ENCODE measurements at places on chromosomes 1 and 21.
A peak's percentile ranks its signal among the peaks of the same experiment; 100 is the strongest.

GRCh38 chr1:58047265-58047858, 499.2 kb downstream of the OMA1 start:
- peak; percentile 34 for DNase-seq

GRCh38 chr1:41608211-41608610, 123.7 kb upstream of the EDN2 start:
- DNase-seq = no peak

- peak; percentile 80 for DNase-seq
Measured at GRCh38 chr1:82225421-82226185, 424.9 kb downstream of the ADGRL2 start.

DNA sequence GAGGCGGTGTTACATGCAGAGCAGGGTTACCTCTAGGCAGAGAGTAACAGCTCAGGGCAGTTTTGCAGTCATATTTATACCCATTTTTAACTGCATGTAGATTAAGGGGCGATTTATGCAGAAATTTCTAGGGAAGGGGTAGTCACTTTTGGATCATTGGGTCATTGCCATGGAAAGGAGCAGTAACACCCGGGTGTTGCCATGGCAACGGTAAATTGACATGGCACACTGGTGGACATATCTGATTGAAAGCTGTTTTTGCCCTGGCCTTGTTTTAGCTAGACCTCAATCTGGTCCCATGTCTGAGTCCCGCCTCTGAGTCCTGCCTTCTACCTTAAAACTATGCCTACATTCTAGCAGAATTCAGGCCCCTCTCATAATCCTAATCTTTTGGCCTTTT, 11.8 kb upstream of the USP1 start:
- no peak for DNase-seq

DNA sequence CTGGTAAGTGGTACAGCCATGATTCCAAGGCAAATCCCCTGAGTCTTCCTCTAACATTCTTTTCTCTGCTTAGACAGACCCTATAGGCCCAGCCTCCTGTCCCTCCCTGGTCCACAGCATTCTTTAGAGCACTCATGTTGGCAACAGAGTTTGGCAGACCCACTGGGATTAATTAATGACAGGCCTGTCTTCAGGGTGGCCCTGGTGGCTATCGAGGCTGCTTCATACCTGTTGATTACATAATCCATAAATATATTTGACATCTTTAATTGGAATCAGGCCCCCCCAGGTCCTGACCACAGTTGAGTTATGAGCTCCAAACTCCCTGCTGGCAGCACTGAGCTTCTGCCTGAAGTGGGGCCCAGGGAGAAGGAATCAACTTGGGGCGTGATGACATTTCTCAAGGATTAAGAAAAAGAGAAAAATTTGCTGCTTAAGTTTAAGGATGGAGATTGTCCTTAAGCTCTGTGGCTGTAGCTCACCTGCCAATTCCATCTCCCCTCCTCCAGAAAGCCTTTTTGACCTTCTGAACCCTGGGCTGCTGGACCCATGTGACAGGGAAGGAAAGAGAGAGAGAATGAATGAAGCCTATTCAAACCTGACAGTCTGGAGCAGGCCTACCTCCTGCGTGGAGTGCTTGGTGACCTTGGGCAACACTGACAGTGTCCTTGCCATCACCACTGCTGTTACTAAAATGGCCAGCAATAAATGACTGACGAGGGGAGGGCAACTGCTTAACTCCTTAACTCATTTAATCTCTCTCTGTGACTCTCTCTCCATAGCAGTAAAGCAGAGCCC, 156.6 kb downstream of the TRABD2B start:
- DNase-seq = no peak

GRCh38 chr1:185483217-185483616, 166.2 kb upstream of the IVNS1ABP start:
- DNase-seq = no peak

DNA sequence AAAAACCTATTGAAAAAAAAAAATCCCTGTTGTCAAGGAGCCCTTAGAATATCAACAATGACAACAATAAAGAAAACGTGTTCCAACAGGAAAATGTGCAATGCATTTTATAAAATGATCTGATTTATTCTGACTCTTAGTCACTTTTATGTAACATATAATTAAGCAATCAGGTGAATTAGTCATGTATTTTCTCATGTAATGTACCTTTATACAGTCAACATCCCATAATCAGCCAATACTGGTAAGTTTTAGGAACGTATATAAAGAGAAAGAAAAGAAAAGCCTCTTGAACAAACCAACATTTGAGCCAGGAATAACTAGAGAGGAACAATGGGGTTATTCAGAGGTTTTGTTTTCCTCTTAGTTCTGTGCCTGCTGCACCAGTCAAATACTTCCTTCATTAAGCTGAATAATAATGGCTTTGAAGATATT, at the start of gene CLCA4:
Gene CLCA4, plus strand, starts transcription at position 292 of the 435 bp plus-strand sequence. Its CDS starts 42 bp downstream, at position 334.
- DNase-seq = peak; percentile 90

- DNase-seq = peak; percentile 27
Measured at GRCh38 chr1:204507317-204508105, 8.7 kb upstream of the MDM4 start.

- DNase-seq = no peak
Measured at GRCh38 chr1:3307359-3307758, 147.1 kb upstream of the ARHGEF16 start.

All from epithelial cell of esophagus (primary cell).